Astrocyte of the spinal cord (primary cell): ENCODE measurements at places on chromosomes 1 and 21.

DNA sequence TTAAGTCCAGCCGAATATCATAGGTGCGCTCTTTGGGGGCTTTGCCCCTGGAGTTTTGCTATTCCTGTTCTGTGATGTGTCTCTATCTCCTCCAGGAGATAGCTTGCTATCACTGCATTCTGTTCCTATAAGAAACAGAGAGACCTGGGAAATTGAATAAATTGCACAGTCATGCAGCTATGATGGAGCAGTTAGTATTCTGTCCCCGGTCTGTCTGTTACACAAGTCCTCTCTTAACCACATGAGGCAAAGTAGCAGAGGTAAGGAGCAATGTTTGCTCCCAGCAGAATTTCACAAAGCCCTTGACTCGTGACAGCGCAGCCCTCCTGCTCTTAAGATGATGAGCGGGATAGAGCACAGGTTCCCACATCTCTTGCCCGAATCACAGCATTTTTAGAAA lies 63.9 kb upstream of the GRHL3 start:
- DNase-seq: no peak

- DNase-seq: peak; percentile 8
These were observed 2.0 kb downstream of the INAVA start for GRCh38 chr1:200896531-200897196.

GRCh38 chr1:43509740-43510375 lies 20.8 kb upstream of the PTPRF start:
- no peak for DNase-seq

DNA sequence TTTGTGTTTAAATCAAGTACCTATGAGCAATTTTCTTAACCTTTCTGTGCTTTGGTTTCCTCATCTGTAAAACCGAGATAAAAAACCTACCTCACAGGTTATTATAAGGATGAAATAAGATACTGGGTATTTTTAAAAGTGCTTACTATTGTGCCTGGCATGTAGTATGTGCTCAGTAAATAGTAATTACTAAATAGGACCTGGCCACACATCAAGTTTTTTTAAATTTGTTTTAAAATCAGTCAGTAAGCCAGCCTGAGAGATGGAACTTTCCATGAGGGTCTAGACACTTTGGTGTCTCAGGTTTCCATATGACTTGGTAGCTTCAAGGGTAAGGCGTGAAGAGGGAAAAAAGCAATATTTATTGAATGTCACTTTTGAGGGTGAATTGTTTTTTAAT lies 7.0 kb upstream of the ATF3 start:
- no peak for DNase-seq

DNA sequence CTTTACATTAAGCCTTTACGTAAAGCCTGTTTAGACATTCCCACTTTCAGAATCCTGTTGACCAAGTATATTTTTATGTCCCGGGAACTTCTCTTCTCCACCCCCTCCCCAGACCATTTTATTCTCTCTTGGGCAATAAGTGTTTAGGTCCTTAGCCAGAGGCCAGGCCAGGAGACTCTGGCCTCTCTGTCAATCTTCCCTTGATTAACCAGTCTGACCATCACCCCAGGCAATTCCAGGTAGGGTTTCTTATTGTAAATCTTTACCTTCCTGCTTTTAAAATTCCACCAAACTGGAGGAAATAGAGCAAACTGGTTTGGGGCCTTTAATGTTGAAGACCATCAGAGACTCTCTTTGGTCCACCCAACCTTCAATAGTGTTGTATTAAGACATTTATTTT lies 12.2 kb upstream of the IFI6 start:
- DNase-seq: no peak

DNA sequence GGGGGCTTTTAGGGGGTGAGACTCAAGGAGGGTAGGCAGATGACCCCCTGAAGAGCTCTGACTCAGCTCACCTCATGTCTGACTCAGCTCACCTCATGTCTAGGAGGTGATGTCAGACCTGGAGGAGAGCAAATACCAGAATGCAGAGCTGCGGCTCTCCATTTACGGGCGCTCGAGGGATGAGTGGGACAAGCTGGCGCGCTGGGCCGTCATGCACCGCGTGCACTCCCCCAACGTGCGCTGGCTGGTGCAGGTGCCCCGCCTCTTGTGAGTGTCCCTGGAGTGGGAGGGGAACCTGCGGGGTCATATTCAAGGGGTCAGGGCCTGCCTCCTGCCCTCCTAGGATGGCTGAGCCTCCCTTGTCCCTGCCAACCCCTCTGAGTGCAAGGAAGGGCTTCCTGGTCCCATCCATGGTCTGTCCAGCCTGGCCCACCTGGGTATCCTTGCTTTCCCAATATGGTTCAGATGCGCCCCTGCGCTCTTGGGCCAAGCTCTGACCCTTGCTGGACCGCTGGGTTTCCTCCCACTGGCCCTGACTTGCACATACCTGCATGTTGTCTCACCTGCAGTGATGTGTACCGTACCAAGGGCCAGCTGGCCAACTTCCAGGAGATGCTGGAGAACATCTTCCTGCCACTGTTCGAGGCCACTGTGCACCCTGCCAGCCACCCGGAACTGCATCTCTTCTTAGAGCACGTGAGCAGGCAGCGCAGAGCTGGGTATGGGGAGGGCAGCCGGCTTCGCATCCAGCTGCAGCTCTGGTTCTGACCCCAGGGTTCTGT lies 9.1 kb downstream of the AMPD2 start:
- DNase-seq: peak; percentile 65

- no peak for DNase-seq
These were observed 23.6 kb upstream of the GBP1 start for GRCh38 chr1:89088572-89088971.

- no peak for DNase-seq
These were observed 1263.1 kb downstream of the KCNT2 start for GRCh38 chr1:195345149-195345548.

DNA sequence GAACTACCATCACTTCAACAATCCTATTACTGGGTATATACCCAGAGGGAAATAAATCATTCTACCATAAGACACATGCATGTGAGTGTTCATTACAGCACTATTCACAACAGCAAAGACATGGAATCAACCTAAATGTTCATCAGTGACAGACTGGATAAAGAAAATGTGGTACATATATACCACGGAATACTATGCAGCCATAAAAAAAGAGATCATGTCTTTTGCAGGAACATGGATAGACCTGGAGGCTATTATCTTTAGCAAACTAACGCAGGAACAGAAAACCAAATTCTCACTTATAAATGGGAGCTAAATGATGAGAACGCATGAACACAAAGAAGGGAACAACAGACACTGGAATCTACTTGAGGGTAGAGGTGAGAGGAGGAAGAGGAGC lies 39.0 kb downstream of the KIAA0319L start:
- no peak for DNase-seq

DNA sequence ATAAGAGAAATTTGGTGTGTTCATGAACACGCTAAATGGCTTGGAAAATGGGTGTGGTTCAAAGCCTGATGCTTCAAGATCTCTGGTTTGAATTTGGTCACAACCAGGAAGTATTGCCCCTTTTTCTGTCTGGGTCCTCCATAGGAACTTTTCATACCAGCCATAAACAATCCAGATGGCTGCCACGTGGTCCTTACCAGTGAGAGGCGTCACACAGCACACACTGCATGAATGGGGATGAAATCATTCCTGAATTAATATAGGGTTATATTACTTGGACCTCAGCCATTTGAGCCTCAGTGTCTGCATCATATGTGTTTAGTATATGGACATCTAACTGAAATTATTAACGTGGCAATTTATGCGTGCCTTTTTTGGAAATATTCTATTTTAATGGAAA lies 64.0 kb downstream of the PRRX1 start:
- no peak for DNase-seq

DNA sequence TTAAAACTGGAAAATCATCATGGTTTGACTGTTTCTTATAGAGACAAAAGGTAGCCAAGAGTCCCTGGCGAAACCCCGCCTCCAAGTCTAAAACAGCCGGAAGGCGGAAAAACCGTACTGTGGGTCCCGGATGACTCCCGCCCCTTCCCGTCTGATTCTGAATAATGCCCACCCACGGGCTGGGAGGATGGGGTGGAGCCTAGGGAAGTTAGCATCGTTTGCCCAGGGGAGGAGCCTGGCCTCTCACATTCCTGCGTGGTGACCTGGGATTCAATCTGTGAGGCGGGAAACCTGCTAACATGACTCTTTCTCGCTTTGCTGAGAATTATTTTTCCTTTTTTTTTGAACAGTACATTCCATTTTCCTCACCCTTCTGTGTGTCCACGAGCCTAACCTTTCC lies 124.9 kb downstream of the KCNK1 start:
- no peak for DNase-seq

- DNase-seq: no peak
These were observed 72.1 kb downstream of the RGS13 start for GRCh38 chr1:192707978-192708547.

DNA sequence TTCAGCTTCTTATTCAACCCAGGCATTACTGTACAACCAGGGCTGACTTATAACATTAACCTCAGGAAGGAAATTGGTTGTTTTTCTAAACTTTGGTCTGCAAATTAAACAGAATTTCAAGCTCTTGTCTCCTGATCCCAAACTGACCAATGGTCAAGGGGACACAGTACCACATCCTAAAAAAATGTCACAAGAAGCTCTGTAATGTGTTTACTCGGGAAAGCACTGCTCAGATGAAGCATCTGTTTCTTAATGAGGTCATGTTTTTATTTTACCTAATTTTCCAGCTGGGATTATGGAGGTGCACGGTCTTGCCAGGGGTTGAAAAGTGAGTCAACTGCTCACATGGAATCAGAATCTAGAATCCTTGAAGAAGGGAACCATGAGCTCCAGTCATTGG lies 18.7 kb downstream of the ADAMTS5 start:
- peak; percentile 7 for DNase-seq

- no peak for DNase-seq
These were observed 73.2 kb upstream of the SGIP1 start for GRCh38 chr1:66460776-66461175.

GRCh38 chr1:63790989-63791388 lies 17.2 kb downstream of the ROR1 start:
- DNase-seq: no peak

DNA sequence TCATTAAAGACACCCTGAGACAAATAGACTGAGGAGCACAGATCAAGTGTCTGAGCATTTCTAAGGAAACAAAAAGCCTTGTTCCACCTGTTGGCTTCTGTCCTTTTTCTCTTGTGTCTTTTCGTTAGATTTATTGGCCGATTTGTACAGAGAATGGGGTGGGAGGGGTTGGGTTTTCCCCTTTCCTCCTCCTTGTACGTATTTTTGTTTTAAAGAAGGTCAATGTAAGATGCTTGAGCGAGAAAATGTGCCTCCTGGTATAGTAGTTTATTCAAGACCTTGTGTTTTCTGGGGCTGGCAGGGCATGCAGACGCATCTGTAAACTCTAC lies 1.2 kb downstream of the BCL9 start:
- no peak for DNase-seq

DNA sequence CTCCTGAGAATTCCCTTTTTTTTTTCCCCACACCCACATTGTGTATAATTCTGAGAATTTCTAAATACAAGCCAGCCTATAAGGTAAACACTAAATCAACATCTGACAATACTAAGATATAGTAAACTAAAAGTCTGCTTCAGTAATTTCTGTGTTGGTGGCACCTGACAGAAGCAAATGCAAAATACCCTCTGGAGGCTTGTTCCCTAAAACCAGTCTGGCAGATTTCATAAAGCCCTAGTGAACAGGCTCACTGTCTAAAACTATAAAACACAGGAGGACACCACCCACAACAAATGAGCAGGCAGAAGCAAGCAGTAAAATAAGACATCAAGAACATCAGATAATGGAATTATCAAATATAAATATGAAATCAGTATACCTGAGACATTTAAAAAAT lies 11.5 kb downstream of the TRIM33 start:
- no peak for DNase-seq

- DNase-seq: no peak
These were observed 34.7 kb downstream of the RCAN1 start for GRCh38 chr21:34580181-34580700.

DNA sequence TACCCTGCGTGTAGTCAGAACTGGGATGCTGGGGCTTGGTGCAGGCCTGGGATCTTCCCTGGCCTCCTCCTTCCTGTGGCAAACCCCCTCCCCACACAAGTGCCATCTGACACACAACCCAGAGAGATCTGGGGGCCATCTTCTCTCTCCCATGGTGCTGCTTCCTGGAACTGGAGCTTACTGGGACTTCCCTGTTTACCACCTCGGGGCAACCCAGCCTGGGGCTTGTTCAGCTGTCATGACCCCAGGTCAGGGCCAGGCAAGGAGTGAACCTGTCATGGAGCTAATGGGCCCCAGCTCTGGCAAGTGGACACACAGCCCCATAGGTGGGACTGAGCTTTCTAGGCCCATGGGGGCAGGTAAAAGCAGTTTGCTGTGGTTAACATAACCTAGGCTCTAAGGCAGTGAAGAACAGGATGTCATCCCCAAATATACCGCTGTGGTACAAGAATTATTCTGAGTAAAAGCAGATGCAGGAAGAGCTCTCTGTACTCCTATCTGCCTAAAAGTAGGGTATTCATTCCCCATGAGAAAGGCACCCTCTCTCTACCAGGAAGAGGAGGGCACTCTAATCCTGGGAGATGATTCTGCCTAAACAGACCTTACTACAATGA lies 2.4 kb downstream of the TRIM11 start:
- DNase-seq: no peak

DNA sequence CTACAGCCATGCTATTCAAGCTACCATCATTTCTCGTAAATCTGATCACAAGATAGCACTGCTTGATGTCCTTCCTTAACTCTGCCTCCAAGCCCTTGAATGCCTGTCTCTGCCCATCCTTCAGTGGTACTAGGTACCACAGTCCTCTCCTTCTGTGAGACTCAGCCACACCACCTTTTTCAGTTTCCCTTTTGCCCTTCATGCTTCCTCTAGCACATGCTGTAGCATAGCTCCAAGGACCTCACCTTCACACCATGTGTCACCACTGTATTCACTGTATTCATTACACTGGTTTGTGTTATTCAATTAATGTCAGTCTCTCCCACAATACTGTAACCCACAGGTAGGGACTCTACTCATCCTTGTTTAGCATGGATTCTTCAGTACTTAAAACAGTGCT lies 8.0 kb upstream of the TP53BP2 start:
- DNase-seq: no peak

DNA sequence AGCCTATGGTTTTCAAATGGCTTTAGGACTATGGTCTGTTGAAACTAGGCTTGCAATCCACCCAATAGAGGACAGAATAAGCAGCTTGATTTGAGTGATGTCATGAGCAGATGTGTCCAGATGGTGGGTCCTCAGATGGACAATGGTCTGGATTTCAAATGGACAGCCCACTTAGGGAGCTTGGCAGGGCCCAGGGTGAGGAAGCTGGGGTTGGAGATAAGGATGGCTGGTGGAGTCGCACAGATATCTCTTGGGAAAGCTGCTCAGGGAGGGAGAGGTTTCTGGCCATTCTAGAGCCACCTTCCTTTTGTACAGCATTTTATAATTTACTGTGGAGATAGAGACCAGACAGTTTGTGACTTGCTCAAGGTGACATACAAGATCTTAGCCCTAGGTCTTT lies 55.0 kb downstream of the NFASC start:
- no peak for DNase-seq

- peak; percentile 49 for DNase-seq
These were observed 28.3 kb upstream of the PKN2 start for GRCh38 chr1:88655685-88656299.

GRCh38 chr1:20078171-20078651 lies 8.2 kb downstream of the PLA2G5 start:
- no peak for DNase-seq

- no peak for DNase-seq
These were observed 302.1 kb upstream of the SPAG17 start for GRCh38 chr1:118487091-118487490.
